ENCODE measurements at places on chromosomes 6 and 20. TPM values are rescaled to one million over a fixed set of nuclear protein-coding genes. Genes with fewer than 3 reads are reported as not detected.

GRCh38 chr20:52569201-52569600 lies 377.6 kb upstream of the ZFP64 start:
- peak; percentile 10 for DNase-seq

ATAT1 gene
- total RNA-seq: 15.7 TPM

- DNase-seq: no peak
These were observed 549 bp downstream of the ANKRD6 start for GRCh38 chr6:89433252-89434149.

DNA sequence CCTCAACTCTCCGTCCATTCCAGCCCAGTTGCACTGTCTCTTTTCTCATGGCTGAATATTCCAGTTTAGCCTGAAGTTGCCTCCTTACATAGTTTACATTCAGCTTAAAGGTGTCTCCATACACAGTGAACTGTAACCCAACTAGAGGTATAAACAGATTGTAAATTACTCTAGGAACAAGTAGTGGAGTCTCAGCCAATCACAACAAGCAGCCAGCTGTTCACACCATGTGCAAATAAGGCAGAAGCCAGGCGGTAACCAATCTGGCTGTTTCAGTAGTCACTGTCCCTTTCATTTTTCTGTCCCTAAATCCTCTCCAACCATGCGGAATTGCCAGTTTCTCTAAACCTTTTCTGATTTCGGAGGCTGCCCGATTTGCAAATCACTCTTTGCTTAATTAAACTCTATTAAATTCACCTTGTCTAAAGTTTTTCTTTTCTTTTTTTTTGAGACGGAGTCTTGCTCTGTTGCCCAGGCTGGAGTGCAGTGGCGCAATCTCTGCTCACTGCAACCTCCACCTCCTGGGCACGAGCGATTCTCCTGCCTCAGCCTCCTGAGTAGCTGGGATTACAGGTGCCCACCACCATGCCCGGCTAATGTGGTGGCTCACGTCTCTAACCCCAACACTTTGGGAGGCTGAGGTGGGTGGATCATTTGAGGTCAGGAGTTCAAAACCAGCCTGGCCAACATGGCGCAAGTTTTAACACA lies 37.6 kb upstream of the GFOD1 start:
- DNase-seq: no peak

DNA sequence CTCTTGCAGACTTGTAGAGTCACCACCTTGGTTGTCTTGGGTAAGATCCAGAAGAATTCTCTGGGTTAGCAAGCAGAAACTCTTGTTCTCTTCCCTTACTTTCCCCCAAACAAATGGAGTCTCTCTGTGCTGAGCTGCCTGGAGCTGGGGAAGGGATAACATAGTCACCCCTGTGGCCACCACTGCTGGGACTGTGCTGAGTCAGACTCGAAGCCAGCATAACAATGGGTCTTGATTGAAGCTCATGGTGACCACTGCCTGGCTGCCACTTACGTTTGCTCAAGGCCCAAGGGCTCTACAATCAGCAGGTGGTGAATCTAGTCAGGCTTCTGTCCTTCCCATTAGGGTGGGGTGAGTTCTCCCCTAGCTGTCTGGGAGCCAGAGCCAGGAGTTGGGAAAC lies 15.4 kb upstream of the ERVFRD-1 start:
- peak; percentile 52 for DNase-seq

DNA sequence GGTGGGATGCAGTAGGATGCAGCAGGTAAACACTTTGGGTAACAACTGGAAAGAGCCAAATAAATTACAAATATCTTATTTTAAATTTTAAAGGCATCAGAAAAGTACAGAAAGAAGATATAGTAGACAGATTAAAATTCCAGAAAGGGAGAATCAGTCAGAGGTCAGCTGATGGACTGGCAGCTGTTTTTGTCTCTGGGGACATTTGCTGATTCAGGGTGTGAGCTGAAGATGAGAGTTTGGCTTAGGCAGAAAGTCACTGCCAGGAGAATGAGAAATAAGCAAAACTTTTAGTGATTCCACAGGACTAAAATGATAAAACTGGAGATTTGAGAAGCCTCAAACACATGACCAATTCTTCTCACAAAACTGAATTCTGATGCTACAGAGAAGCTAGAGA lies 39.5 kb downstream of the AHI1 start:
- no peak for DNase-seq

- no peak for DNase-seq
These were observed 443.0 kb downstream of the PKHD1 start for GRCh38 chr6:51644426-51644825.

- peak; percentile 92 for DNase-seq
These were observed 49.5 kb downstream of the EPB41L2 start for GRCh38 chr6:131013495-131013894.
